ENCODE measurements at places on chromosomes 13 and 19.

DNA sequence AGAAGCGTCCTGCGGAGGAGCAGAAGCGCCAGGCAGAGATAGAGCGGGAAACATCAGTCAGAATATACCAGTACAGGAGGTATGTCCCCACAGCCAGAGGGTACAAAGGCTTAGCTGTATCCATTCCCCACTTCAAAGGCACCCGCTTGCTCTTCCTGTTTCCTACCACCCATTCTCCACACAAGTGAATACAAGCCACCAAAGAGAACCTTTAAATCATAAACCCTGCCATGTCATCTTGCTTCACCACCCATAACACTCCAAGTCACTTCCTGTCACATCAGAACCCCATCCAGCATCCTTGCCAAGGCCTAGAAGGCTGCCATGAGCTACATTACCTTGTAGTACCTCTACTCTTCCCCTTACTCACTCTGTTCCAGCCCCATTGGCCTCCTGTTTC, 205.8 kb downstream of the LMO7 start:
- peak; percentile 3 for DNase-seq

DNA sequence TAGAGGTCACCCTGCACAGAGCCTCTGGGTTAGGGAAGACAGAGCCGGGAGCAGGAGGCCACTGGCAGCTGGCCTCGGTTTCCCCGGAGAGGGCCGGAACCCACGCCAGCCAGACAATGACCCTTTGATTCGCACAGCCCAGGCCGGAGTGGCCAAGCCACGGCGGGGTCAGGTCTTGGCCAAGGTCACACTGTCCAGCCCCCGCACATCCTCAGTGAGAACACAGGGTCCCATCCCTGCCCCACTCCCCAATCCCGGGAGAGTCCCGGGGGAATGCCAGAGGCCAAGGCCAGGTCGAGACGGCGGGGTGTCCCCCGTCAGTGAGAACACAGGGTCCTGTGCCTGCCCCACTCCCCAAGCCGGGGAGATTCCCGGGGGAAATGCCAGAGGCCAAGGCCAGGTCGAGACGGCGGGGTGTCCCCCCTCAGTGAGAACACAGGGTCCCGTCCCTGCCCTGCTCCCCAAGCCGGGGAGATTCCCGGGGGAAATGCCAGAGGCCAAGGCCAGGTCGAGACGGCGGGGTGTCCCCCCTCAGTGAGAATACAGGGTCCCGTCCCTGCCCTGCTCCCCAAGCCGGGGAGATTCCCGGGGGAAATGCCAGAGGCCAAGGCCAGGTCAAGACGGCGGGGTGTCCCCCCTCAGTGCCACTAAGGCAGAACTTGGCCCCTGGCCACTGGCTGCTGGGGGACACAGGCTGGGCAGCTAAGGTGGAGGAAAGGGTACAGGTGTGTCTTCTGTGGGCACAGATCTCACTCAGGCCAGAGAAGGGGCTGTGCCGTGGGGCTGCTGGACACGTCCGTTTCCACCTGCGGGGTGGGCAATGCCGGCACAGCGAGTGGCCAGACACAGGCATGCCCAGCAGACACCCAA, 1.7 kb upstream of the FSTL3 start:
- no peak for DNase-seq

DNA sequence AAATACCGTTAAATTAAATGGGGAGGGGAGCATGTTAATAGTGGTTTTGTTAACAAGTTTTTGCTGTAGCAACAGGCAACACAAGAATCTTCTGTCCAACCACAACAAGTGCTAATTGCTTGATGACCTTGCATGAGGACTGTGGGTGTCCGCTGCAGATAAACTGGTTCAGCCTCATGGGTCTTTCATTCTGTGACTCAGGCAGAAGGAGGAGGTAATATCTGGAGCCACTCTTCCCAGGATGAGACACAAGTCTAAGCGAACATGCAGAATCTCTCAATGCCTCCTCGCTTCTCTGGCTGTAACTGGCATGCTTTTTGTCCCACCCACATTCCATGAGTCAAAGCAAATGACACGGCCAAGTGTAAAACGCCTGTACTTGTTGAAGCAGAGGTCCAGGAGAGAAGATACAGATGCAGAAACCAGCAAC, 56.6 kb upstream of the MYO16 start:
- no peak for DNase-seq

DNA sequence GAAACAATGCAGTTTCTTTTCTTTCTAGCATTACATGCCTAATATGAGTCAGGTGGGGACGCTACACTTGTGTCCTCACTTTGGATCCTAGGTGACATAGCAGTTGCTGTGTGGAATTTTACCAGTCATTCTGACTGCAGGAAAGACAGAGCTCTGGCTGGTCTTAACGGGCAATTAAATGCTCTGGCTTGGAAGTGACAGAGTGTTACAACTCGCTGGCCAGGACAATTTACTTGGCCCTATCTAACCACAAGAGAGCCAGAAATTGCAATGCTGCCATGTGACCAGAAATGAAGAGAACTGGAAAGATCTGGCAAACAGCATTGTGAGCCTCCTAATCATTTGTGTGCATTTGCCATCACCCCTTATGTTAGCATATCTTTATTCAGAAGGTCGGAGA, 351.1 kb downstream of the DCT start:
- DNase-seq: no peak

- DNase-seq: no peak
Observed at GRCh38 chr13:50948601-50949000, 39.0 kb downstream of the RNASEH2B start.

GRCh38 chr19:2468596-2468995, 7.3 kb upstream of the GADD45B start:
- no peak for DNase-seq

DNA sequence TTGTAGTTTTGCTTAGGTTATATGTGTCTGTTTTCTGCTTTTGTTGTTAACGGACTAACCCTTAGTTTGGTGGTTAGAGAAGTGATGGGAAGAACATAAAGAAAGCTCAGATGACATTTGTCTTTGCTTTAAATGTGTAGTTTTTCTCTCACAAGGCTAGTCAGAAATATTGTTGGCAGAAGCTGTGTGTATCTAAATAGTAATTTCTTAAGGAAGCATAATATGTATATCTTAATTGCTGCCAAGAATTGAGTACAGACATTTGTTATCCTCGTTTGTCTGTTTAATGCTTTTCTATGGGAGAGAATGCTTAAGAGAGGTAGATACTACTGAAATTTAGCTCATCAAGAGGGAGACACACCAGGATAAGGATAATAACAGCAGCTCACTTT, 2.7 kb downstream of the RGCC start:
- no peak for DNase-seq

- DNase-seq: no peak
Observed at GRCh38 chr13:106296723-106297122, 238.7 kb downstream of the EFNB2 start.

DNA sequence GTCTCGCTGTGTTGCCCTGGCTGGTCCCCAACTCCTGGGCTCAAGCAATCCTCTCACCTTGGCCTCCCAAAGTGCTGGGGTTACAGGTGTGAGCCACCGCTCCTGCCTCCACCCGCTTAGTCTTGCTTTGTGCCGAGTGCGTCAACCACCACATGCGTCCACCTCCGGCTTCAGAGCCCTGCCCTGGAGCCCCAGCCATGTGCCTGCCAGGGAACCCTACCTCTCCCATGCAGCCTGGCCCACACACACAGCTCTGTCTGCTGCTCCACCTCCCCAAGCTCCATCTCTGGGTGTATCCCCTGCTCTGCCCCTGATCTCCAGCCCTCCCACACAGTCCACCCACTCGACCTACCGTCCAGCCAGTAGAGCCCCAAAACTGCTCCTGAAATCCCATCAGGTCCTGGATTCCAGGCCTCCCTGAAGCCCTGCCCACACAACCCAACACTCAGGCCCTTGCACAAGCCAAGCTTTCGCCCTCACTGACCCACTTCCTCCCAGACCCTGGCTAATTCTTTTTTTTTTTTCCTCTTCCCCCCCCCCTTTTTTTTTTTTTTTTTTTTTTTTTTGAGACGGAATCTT, 9.6 kb downstream of the CYP2F1 start:
- DNase-seq: no peak

GRCh38 chr19:14073925-14074838, 1.6 kb downstream of the MISP3 start:
- no peak for DNase-seq

- DNase-seq: no peak
Observed at GRCh38 chr13:27968316-27969081, 616 bp downstream of the CDX2 start.

DNA sequence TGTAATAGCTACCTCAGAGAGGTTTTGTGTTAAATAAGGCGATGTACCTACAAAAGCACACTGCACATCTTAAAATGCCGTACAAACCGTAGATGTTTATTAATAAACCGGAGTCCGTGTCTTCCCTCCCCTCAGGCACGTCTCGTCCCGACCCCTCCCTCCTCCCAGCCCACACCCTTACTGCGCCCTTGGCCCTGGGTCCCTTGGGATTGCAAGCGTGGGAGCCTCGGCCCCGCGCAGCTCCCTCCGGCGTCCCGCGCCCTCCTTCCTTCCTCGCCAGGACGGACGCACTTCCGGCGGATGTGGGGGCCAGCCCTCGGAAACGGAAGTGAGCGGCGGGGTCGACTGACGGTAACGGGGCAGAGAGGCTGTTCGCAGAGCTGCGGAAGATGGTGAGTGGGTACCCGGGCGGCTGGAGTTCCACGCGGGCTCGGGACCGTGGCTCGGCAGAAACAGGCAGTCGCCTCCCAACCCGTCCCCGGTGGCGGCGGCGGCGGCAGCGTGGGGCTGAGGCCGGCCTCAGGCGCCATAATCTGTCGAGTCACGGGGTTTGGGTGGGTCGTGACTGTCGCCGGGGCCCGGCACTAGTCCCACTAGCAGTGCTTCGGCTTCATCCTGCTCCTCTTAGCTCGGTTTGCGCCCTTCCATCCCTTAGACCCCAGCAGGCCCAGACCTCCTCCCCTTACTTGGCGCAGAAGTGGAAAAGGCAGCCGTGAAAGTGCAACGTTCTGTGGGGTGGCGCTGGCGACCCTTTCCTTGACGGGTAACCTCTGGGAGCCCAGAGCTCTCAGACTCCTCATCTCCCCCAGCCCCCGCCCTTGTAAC, at the start of gene POMP:
POMP (plus strand) TSS at position 335 of the 825 bp plus-strand sequence; CDS start at position 390, 55 bp downstream.
- peak; percentile 88 for DNase-seq

DNA sequence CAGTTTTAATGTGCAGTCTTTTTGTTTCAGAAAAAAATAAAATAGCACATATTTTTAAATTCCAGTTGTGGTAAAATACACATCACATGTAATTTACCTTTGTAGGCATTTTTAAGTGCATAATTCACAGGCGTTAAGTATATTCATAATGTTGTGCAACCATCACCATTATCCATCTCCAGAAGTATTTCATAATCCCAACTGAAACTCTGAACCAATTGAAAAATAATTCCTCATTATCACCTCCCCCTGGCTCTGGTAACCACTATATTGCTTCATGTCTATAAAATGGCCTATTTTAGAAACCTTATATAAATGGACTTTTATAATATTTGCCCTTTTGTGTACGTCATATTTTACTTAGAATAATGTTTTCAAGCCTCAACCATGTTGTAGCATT, 756.5 kb upstream of the KLHL1 start:
- DNase-seq: no peak

DNA sequence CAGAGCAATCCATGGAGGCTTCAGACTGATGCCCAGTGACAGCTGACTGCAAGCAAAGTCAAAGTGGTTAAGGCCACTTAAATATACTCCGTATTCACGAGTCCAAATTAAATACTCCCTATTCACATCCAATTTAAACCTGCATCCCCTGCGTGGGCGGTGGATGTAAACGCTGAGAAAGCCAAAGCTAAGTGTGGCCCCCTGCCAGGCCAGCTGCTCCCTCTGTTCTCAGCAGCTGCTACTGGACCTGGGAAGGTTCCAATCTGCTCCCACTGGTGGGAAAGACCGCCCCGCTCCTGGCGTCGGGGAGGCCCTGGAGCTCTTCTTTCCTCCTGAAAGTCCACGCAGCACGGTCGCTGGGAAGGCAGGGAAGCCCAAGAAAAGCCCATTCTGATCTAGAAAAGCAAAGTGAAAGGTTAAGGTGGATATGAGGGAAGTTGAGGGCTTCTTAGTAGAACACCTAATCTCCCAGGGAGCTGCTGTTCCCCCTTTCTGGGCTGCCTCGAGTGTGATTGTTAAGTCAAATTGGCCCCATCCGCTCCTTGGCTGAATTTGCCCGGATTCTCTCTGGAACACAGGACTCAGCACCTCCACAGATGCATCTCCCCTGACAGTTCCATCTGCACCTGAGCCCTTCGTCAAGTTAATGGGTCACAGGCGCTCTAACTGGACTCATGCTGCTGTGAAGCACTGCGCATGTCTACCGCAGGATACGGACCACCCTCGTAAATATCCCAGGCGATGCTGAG, 205.5 kb downstream of the USP12 start:
- DNase-seq: no peak

GRCh38 chr19:46608581-46609345, 7.6 kb downstream of the CALM3 start:
- DNase-seq: no peak

- no peak for DNase-seq
Observed at GRCh38 chr13:26436914-26437313, 120.6 kb upstream of the WASF3 start.

- no peak for DNase-seq
Observed at GRCh38 chr19:31979949-31980670, 365.3 kb upstream of the ZNF507 start.

DNA sequence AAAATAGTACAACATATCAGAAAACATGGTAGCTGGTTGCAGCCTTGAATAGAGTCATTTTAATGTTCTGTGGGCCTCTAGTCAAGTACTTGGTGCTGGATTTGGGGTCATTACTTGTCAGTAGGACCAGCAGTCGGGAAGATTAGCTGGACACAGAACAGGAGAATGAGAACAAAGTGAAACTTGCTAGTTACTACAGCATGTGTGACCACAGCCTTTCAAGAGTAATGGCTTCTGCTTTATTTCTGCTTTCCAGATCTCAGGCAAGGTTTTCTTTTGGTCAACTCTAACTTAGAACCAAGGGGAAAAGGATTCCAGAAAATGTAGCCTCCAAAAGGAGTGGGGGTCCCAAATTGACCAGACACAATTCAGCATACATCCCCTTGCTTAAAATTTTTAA, 17.1 kb upstream of the VWA8 start:
- DNase-seq: no peak

GRCh38 chr13:35499676-35500075, 23.2 kb upstream of the MAB21L1 start:
- no peak for DNase-seq

DNA sequence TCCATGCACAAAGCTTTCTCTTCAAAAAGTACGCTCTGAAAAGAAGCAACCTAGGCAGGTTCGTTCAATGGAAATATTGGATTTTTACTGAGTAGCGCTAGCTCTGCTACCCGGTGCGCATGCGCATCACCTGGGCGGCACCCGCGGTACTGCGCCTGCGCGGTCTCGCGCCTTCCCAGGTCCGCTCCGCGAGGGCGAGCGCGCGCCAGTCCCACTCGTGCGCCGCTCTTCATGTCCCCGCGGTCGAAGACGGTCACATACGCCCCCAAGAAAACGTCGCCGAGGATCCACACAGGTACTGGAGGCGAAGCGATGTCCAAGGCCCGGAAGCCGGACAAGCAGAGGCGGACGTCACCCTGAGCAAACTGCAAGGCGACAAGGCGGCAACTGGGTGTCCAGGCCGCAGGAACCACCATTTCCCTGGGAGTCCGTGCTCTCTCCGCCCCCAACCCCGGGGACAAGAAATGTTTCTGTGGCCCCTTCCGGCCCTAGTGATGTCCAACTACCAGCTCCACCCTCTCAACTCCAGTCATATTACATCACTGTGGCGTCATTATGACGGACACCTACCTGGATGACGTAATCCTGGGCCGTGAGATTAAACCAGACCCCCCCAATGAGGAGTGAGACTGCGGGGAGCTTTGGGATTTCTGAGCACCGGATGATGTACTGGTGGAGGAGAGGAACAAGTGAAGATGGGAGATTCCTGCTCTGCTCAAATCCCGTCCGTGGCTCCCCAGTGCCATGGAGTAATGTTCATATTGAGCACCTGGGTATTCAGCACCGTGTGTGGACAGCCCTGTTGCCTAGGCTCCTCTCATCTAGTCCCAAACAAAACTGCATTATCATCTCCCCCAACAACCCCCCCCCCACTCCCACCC, 4.8 kb upstream of the KCNC3 start:
- peak; percentile 73 for DNase-seq

All from CD4-positive, alpha-beta T cell treated with Interleukin-6 at 100 ng/mL for 8 hours (primary cell).